Activated CD8-positive, alpha-beta memory T cell treated with anti-CD3 and anti-CD28 coated beads for 24 hours (primary cell): ENCODE measurements at places on chromosomes 5 and 9.
A peak's percentile ranks its signal among the peaks of the same experiment; 100 is the strongest.

DNA sequence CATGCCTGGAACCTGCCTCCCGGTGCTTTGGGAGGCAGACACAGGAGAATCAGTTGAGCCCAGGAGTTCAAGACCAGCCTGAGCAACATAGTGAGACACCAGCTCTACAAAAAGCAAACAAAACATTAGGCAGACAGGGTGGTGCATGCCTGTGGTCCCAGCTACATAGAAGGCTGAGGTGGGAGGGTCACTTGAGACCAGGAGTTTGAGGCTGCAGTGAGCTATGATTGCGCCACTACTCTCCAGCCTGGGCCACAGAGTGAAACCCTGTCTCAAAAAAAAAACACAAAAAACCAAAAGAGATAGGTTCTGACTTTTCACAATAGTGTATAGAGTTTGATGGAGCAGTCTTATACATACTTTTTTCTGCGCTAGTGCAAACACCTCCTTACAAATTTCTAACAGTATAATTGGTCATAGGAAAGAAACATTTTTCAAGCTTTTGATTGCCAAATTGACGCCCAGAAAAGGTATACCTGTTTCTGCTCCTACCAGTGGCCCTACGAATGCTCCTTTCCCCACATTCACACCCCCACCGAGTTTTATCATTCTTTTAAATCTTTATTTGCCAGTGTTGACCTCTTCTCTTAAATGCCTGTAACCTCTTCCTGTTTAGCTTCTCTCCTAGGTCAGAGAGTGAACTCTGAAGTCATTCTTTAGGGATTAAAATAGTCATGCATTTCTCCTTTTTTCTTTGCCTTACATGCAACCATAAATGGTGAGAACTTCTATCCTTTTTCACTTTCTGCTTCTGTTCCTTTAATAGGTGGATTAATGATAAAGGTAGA, 7.5 kb downstream of the DOCK8 start:
- no peak for DNase-seq

- no peak for DNase-seq
Measured at GRCh38 chr5:35363387-35363965, 133.2 kb upstream of the PRLR start.

DNA sequence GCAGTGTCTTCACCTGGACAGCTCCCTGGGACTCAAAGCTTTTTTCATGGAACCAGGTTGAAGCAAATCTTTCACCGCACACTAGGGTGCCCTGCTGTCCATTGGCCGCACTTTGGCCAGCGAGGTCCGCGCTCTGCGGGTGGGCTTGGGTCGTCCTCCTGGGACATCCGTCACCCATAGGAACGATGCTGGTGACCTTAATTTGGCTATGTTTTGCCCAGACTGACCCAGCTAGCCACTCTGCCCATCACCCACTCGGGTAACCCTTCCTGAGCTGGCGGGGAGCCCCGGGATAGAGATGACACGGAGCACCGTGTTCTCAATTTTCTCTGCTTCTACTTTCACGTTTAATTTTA, 25.9 kb downstream of the ZDHHC11B start:
- peak; percentile 55 for DNase-seq

DNA sequence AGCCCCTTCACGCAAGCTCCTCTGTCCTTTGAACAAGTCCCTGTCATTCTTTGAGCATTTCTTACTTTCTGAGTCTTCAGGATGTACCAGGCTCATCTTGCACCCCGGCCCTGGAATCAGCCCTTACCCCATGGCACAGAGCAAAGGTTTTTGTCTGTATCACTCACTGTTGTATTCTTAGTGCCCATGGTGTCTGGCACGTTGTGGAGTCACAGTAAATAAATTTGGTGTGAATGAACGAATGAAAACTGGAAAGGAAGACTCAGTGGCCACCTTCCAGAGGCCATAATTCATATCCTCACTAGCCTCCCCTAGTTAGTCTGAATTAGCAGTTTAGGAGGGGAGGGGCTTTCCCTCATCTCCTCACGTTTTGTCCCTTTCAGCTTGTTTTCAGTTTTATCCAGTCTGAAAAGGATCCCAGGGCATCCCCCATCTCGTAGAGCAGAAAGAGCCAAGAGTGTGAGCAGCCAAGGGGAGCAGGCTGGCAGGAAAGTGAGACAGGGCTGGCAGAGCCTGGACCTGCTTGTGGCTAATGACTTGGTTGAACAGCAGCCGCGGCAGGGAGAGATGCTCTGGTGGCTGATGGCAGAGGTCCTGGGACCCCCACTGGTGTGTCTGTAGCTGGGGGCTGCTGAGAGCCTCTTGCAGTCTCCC, 42.7 kb downstream of the ZNF618 start:
- DNase-seq = no peak

DNA sequence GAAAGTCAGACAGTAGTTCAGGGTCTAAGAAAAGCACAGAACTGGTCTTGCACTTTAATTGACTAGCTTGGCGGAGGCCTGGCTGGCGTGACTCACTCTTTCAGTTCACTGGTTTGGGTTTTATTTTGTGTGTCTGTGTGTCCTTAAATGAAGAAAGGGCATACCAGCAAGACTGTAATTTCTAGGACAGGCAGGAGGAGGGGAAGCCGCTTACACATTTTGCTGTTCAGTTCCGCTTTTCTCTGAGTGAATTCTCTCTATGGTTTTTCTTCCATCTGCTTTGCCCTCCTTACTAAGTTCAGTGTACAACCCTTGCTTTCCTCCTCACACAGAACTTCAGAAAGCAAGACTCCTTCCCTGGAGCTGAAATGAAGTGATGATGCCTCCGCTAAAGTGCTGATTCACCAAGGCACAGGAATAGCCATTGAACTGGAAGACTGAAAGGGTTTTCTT, 150.8 kb downstream of the MEF2C start:
- DNase-seq = no peak

DNA sequence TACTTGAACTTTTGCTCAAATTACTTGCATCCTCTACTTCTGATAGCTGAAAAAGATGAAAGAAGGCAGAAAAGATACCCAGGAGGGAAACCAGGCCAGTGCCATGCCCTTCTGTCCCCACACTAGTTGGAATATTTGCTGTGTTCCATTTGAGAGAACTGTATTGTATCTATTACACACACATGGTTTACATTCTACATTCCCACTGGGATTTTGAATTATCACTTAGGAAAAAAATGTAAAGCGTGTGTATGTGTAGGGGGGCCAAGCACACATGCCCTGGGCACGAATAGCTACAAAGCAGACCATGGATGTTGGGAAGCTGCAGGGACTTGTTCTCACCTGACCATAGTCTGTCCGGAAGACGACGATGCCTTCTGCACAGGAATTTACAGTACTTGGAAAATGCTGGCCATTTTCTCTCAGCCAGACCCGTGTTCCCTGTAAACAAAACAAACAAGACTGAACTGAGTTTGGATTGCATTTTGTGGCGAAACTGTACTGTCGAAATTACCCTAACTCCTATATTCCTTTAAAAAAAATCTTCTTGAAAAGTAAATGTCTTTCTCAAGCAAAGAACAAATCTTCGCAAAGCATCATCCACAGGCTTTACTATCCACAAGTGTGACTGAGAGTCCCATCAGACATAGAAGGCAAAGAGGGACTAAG, 58.7 kb downstream of the MYO10 start:
- DNase-seq = no peak

DNA sequence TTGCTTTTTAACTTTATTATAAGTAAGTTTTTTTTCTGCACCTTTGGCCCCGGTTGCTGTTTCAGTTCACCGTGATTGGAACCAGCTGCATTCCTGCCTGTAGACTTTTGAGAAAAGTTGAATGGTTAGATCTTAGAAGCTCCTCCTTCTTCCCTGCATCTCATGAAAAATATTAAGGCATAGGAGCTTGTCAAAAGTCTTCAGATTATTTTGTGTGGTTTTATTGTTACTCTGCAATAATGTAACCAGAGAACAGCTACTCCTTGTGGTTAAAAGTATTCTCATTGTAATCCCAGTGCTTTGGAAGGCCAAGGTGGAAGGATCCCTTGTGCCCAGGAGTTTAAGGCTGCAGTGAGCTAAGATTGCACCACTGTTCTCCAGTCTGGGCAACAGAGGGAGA, 3.3 kb upstream of the SLC2A8 start:
- no peak for DNase-seq

- no peak for DNase-seq
Measured at GRCh38 chr9:72025906-72026305, 34.5 kb downstream of the C9orf57 start.

GRCh38 chr5:6046296-6046967, 331.9 kb downstream of the MED10 start:
- DNase-seq = no peak

DNA sequence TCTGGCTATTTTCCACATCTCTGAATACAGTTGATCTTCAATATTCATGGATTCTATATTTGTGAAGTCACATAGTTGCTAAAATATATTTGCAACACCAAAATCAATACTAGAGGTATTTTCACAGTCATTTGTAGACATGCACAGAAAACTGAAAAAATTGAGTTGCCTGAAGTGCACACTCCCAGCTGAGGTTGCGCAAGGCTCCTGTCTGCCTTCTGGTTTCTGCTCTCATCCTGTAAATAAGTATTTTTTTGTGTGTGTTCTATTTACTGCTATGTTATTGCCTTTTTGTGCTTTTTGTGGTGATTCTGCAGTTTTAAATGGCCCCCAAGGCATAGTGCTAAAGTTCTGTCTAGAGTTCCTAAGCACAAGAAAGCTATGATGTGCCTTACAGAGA, 371.1 kb upstream of the GRAMD2B start:
- no peak for DNase-seq

DNA sequence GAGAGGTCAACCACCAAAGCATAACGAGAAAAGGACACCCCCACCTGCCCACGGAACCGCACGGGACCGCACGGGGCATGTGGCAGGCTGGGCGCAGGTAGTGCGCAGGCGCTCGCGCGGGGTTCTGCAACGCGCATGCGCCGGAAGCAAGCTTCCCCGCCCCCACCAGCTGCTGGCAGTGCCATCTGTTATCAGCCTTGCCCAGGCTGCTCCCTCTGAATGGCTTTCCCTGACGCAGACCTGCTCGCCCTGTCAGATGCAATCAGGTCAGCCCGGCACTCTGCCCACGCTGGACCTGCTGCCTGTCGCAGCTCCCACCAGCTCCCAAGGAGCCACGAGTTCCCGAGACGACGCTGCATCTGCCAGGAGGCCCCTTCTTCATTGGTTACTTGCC, 22.8 kb downstream of the PTCH1 start:
- no peak for DNase-seq

DNA sequence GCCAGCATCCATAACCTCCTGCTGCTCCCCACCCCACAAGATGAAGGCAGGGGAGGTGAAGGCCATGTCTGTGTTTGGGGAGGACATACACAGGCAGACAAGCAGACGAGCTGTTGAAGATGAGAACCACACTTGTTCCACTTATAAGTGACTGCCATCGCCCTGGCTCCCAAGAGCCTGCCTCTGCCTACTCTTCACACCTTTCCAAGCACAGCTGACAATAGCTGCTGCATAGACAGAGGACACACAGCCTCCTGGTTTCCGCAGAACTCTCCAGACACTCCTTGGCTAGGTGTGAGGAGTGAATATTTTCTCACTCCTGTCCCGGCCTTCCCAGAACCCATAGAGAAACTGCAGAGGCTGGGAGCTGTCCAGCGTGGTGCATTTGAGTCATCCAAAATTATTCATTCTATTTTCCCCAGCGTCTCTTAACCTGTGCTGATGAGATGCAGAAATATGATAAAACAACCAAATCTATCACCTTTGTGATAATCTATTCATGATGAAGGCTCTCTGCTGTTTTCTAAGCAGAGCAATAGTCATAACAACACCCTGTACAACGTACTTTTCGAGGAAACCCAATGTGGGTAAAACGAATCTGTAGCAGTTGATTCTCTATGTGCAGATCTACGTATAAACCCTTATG, 24.7 kb downstream of the KLF9 start:
- DNase-seq = no peak

DNA sequence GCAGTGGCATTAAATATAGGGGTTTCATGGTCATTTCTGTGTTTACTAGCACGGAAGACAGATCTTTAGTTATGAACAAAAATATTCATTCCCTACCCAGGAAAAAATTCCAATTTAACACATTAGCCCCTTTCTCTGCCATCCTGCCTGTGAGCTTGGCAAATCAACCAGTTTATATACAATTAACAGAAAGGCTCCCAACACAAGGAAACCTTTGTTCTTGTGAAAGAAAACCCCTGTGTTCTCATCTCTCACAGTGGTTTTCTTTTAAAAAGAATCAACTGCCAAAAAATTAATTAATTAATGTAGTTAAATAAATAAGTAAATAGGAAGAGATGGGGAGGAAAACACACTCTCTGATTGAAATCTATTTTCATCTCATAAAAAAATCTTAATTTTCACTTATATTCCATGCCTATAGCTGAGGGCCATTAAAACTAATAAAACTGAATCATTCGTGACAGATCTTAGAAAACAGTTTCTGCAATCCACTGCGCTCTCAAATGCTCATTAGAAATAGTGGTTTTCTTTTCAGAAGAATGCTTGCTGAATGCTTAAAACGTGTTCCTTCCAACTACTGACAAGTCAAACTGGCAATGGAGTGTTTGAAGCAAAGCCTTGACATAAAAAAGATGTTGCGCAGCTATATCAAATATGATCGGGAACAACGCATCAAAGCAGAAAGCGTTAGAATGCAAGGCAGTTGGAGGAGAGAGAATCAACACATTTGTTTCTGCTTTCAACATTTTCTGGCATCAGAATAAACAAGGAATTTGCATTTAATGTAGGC, 387.7 kb downstream of the TLR4 start:
- no peak for DNase-seq

GRCh38 chr5:175082866-175083590, 358.6 kb downstream of the MSX2 start:
- no peak for DNase-seq

DNA sequence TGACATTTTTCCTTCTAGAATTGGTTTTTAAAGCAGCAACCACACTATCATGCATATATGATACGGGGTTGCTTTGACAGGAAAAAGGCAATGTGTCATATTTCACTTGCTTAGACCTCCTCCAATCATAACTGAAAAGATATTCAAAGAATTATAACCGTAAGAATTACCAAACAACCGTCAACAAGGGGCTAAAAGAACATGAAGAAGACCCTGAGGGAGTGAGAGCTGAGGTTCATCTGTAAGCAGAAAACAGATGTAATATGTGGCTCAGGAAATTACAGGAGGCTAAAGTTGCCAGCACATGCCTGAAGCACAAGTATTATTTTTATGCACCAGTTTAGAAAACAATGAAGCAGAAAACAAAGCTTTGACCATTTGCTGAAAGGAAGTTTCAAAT, 78.9 kb downstream of the APBA1 start:
- DNase-seq = no peak
